Activated CD8-positive, alpha-beta memory T cell treated with anti-CD3 and anti-CD28 coated beads for 48 hours (primary cell): ENCODE measurements at places on chromosomes 4 and X.

GRCh38 chr4:28754376-28754775 lies 1893.7 kb downstream of the STIM2 start:
- DNase-seq: no peak

DNA sequence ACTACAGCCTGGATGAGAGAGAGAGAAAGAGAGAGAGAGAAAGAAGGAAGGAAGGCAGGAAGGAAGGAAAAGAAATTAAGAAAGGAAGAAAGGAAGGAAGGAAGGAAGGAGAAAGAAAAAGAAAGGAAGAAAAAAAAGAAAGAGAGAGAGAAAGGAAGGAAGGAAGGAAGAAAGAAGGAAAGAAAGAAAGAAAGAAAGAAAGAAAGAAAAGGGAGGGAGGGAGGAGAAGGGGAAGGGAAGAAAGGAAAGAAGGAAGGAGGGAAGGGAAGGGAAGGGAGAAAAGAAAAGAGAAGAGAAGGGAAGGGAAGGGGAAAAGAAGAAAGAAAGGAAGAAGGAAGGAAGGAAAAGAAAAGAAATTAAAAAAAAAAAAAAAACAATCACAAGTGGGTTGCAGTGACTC lies 146.3 kb downstream of the OPHN1 start:
- no peak for DNase-seq

- no peak for DNase-seq
Measured at GRCh38 chrX:109448282-109448938, 33.5 kb downstream of the GUCY2F start.

- peak; percentile 26 for DNase-seq
Measured at GRCh38 chr4:36243355-36244256, 708 bp downstream of the ARAP2 start.

DNA sequence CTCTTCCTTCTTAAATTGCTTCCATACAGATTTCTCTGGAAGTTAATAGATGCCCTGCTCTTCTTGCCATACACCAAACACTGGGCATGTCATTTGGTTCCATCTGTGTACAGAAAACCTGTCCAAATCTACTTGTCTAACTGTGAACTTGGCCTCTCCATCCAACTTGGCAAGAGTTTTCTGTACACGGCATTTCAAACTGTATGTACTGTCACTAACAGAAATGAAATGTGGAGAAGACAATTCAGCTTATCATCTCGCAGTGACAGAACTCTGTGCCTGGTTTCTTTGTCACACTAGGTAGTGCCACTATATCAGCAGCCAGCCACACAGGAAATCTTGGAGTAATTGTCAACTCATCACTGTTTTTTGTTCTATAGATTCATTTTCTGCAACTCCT lies 58.2 kb downstream of the CXXC4 start:
- no peak for DNase-seq

GRCh38 chr4:168868044-168868781 lies 141.8 kb downstream of the CBR4 start:
- no peak for DNase-seq

DNA sequence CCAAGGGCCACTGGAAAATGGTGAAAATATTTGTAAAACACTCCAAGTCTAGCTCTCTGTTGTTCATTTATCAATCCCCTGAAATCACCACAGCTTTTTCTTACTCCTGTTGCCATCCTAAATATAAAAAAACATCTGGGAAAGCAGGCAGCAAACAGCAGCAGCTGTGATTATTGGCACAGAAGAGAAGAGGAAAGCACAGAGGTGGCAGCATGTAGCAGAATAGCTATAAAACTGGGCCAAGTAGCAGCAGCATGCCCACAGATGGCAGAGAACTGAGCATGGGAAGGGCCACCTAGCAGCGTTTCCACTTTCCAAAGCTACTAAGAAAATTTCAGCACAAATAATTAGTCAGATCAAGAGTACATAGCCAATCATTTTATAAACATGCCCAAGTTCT lies 307.2 kb downstream of the SLC7A11 start:
- DNase-seq: no peak

- no peak for DNase-seq
Measured at GRCh38 chr4:12359420-12359819, 930.7 kb upstream of the HS3ST1 start.

GRCh38 chrX:24124244-24124799 lies 25.2 kb upstream of the ZFX start:
- no peak for DNase-seq

- DNase-seq: no peak
Measured at GRCh38 chrX:110414273-110414672, 55.6 kb downstream of the RTL9 start.

GRCh38 chr4:154435895-154436294 lies 55.7 kb downstream of the DCHS2 start:
- no peak for DNase-seq

DNA sequence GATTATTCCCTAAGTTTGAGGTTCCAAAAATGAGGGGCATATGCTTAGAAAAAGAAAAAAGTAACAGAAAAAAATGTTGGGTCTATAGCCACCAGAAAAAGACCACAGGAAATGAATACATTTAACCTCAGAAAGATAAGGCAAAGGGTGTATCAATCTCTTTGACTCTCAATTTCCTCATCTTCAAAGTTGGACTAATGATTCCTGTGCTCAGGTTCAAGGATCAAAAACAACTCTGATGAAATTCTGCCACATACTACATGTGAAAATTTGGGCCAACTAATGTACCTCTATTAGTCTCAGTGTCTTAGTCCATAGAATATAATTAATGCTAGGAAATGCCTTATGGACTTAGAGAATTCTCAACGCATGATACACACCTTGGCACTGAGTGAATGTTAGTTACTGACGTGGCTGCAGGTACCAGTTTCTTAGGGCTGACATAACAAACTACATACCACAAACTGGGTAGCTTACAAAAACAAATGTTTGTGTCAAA lies 257.7 kb downstream of the ANKRD50 start:
- no peak for DNase-seq

DNA sequence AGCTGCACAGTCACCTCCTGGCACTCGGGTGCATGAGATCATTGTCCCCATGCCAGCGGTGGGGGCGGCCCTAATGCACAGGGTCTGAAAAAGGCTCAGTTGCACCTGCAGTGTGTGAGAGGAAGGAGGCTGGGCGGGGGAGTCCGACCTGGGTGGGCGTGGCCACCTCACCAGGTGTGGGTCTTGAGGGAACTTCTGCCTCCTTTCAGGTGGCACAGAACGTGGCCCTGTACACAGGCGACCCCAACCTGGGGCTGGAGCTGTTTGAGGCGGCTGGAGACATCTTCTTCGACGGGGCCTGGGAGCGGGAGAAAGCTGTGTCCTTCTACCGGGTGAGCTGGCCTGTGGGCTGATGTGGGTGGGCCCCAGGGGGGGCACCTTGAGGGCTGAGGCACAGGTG lies 34.3 kb upstream of the HTRA3 start:
- no peak for DNase-seq

GRCh38 chr4:175767150-175767549 lies 44.9 kb downstream of the GPM6A start:
- DNase-seq: no peak

- no peak for DNase-seq
Measured at GRCh38 chr4:77617203-77617602, 11.6 kb downstream of the CXCL13 start.

DNA sequence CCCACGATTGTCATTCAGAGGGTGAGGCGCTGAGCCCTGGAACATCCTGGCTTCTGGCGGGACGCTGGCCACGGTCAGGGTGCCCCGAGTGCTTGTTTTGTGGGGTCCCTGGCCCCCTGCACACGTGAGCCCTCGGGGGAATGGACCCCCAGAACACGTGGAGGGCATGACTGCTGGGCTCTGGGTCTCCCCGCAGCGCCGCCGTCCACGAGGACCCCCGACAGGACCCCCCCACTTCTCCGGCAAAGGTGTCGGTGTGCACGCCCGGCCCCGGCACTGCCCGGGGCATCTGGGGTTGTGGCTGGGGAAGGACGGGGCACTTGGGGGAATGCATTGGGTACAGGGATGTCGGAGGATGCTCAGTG lies 13.9 kb upstream of the GTPBP6 start:
- no peak for DNase-seq

DNA sequence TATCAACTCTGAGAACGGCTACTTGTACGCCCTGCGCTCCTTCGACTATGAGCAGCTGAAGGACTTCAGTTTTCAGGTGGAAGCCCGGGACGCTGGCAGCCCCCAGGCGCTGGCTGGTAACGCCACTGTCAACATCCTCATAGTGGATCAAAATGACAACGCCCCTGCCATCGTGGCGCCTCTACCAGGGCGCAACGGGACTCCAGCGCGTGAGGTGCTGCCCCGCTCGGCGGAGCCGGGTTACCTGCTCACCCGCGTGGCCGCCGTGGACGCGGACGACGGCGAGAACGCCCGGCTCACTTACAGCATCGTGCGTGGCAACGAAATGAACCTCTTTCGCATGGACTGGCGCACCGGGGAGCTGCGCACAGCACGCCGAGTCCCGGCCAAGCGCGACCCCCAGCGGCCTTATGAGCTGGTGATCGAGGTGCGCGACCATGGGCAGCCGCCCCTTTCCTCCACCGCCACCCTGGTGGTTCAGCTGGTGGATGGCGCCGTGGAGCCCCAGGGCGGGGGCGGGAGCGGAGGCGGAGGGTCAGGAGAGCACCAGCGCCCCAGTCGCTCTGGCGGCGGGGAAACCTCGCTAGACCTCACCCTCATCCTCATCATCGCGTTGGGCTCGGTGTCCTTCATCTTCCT lies 2.7 kb downstream of the PCDH10 start:
- DNase-seq: no peak

DNA sequence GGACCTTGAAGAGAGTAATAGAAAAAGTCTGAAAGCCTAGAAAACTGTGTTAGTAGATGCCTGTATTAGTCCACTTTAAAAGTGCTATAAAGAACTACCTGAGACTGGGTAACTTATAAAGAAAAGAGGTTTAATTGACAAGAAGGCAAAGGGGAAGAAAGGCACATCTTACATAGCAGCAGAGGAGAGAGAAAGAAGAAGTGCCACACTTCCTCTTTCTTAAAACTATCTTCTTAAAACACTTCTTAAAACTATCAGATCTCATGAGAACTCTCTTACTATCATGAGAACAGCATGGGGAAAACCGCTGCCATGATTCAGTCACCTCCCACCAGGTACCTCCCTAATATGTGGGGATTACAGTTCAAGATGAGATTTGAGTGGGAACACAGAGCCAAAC lies 18.8 kb upstream of the COL25A1 start:
- no peak for DNase-seq

GRCh38 chrX:137565921-137566745 lies at the start of gene ZIC3:
Gene ZIC3, plus strand, starts transcription at chrX:137566127. Its CDS starts 565 bp downstream, at chrX:137566692.
- DNase-seq: no peak

DNA sequence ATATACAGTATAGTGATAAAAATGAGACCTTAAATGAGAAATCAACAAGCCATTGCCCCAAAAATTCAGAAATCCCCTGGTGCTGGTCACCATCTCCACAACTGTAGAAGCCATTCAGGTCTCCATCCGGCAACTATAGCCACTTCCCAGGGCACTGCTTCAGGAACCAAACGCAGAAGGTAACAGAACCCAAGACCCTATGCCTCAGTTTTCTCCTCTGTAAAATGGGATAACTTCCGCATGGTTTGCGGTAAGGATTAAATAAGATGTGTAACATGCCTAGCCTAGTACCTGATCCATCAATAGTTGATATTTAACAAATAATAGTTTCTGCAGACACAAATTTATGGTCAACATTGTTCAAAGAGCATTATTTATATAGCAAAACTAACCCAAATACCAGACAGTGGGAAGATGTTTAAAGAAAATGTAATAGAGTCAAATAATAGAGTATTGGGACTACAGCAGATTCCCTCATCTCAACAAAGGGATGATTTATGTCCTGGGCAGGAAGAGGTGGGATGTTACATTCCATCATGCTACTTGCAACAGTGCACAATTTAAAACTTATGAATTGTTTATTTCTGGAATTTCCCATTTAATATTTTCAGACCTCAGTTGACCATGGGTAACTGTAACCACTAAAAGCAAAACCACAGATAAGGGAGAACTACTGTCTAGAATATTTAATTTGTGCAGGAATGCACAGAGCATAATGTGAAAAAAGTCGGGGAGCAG lies 30.0 kb downstream of the IRF2 start:
- no peak for DNase-seq

GRCh38 chr4:89765966-89766365 lies 71.0 kb downstream of the SNCA start:
- DNase-seq: no peak

DNA sequence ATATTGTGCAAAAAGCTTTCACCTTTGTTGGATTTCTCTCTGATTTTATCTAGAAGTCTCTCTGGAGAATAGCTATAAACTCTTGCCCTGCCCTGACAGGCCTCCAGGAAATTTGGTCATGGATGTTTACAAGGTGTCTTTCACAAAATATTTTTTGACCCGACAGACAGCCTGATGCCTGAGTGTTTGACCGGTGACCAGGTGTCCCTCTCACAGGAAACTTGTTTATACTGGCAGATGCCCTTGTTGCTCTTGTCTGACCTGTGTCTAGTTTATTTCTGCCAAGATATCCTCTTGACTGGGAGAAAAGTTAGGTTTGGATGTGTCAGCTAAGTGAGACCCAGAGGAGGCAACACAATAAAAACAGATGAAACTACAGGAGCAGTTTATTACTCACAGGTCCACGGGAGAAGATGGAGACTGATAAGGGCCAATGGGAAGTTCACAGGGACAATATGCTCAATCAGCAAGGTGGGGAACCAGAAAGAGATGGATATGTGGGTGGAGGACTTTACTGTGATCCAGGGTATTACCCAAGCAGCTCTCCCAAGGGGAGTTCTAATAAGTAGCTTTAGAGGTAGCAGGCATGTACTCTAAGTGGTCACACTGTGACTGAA lies 243.3 kb downstream of the ARAP2 start:
- no peak for DNase-seq

GRCh38 chrX:119036107-119037029 lies 36.4 kb upstream of the CT47C1 start:
- no peak for DNase-seq

DNA sequence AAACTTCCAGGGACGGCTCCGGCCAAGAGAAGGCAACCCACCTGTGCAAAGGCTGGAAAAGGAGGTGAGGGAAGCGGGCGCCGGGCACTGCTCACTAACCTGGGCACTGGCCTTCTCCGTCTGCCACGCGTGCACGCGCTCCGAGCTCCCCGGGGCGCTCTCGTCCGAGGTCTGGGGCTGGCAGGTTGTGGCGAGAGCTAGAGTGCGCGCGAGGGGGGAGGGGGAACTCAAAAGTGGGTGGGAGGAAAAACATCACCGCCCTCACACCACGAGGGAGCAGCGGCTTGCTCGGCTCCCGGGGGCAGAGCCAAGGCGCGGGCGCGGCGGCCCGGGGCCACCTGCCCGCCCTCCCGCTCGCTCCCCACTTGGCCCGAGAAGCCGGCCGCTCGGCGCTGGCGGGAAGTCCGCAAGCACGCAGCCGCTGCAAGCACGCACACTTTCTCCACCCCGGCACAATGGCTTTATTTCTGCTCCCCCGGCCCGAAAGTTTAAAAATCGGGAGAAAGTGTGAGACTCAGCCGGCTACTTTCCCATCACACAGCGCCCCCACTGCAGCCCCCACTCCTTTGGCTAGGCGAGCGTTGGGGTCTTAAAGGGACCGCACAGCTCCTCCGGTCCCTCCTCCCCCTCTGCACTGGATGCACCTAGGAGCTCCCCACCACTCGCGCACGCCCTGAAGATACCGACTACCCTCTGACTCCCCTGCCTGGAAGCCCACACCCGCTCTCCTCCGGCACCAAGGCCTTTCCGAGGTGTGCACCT lies at the start of gene CHRDL1:
CHRDL1 (minus strand) TSS at position 173 of the 762 bp plus-strand sequence. CDS start 3,636 bp downstream, outside the sequence.
- no peak for DNase-seq

- DNase-seq: no peak
Measured at GRCh38 chrX:138638996-138639395, 72.5 kb downstream of the FGF13 start.
